GDM1 (cell line): ENCODE measurements at places on chromosomes 5 and 9.

DNA sequence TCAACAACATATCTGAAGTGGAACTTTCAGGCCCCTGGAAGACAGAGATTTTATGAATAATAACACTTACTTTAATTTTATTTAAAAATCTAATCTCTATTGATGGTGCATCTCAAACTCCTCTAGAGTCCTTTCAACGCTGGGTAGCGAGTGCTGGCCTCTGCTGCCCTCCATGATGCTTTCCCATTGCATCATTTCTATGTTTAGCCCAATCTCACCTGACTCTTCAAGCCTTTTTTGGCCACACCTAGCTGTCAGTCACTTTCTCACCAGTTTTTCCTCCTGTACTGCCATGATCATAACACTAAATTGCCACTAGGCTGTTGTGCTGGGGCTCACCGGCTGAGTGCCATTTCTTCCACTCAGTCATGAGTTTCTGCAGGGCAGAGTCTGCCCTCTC, 396.1 kb upstream of the DAP start:
- DNase-seq: no peak

GRCh38 chr5:42423285-42424165, at the start of gene GHR:
GHR (plus strand) TSS chr5:42423439; CDS start chr5:42565875, 142,436 bp downstream.
- DNase-seq: no peak

DNA sequence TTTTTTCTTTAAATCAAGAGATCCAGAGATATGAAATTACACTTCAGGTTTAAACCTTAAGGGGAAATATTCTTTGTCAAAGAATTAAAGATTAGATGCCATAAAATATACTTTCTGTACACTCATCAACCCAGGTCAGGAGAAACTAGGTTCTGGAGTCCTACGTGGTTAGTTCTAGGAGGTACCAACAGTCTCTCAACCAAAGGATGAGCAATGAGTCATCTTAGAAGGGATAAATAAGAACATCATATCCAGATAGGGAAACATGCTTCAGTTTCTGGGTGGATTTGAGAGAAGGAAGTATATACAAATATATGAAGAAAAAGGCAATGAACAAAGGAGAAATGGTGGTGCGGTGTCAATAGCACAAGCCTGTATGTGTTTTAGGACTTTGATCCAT, 98.2 kb downstream of the CSNK1G3 start:
- no peak for DNase-seq

DNA sequence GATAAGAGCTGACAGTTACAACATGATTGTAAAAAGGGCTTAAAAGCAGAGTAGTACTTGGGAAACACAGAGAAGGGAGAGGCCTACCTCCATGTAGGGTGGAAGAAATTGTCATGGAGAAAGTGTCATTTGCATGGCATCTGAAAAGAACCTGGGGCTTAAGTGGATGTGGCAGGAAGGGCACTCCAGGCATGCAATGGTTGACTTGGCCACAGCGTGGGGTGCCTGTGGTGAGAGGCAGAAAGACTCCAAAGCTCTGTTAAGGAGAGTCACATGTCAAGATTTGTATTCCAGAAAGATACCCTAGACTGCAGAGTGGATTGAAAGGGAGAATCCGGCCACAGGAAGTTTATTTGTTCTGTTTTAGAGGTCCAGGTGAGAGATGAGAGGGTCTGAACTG, 2.4 kb downstream of the POLR3G start:
- DNase-seq: no peak

DNA sequence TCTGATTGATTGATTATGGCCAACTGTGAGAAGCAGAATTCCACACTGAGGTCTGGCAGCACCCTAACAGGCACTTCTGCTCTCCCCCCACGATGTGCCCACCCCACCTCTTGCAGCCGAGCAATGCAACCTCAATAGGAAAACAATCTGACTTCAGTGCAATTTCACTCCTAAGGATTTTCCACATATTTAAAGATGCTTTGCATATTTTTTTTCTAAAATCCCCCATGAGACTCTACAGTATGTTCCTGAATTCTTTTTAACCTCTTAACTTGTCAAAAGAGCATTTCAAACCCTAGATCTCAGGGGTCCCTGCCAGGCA, 243.1 kb downstream of the AUH start:
- DNase-seq: no peak

DNA sequence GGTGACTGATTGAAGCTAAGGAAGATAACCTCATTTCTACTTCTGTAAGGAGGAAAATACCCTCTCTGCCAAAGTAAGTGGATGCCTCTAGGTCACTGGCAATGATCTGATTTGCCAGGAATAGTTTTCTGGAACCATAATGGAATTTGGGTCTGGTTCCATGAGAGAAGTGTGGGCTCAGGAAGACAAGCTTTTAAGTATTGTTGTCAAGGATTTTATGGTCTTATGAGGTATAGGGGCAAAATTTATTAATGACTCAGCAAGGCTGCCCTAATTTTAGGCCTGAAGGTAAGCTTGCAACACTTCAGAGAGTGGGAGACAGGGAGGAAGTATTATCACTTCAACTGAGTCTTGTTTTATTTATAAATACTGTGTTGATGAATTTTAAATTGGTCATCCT, 322.6 kb upstream of the ACTBL2 start:
- DNase-seq: no peak

DNA sequence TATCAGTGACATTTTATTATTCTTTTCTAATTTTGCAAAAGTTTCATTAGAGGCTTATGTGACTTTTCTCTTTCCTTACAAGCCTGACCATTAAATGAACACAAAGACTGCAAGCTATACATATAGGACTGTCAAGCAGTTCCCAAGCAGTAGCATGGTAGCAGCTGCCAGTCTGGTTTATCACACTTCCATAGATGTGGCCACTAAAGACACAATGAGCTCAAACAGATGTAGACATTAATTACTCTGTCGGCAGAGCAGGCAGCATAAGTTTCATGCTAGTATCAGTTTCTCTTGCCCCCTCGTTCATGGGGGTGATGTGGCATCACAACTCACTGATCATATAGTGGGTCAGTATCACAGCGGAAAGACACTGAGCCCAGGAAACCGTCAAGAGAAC, 89.5 kb downstream of the CDH10 start:
- DNase-seq: no peak

DNA sequence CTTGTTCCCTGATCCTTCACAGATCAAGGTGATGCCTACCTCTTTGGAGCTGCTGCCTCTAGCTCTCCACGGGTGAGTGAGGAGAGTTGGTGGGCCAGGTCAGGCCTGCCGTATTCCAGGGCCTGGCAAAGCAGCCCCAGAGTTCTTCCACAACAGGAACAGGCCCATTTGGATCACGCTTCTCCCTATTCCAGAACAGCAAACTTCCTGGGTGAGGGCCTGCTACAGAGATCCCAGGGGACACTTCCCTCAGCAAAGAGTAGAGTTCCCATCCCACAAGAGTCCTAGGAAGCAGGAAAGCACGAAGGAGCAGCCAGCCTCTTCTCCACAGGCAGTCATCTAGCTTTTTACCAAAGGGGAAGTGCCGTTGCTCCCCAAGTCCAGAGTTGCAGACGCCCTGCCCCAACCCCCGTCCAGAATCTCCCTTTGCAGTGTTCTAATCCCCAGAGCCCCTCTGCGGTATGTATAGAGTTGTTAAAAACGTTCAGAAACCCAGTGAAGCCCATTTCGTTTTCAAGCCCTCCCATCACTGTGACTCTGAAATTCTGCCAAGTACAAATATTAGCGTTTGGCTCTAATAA, 9.3 kb upstream of the DNAJB5 start:
- no peak for DNase-seq

DNA sequence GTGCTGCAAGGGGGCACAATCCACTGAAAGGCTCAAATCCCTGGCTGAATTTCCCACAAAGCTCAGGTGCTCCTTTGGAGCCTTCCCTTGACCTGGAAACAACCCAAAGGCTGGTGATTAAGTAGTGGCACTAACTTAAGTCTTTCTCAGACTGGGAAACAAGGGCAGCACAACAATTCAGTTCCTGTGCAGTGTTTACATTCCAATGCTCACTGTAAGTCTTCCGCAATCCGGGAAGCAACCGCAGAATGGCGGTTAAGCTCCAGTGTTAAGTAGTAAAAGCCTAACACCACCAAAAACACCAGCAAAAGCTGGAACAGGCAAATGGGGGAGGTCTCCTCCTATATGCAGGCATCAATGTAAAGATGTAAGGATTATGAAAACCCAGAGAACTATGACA, 117.2 kb downstream of the TRPM3 start:
- DNase-seq: no peak

GRCh38 chr5:165139721-165140120, 1634.3 kb downstream of the MAT2B start:
- DNase-seq: no peak

- DNase-seq: no peak
Observed at GRCh38 chr5:112787896-112788295, 50.2 kb downstream of the APC start.

GRCh38 chr9:107068581-107068980, 205.6 kb downstream of the ZNF462 start:
- no peak for DNase-seq

GRCh38 chr5:137269274-137269673, 229.9 kb downstream of the SPOCK1 start:
- DNase-seq: no peak

DNA sequence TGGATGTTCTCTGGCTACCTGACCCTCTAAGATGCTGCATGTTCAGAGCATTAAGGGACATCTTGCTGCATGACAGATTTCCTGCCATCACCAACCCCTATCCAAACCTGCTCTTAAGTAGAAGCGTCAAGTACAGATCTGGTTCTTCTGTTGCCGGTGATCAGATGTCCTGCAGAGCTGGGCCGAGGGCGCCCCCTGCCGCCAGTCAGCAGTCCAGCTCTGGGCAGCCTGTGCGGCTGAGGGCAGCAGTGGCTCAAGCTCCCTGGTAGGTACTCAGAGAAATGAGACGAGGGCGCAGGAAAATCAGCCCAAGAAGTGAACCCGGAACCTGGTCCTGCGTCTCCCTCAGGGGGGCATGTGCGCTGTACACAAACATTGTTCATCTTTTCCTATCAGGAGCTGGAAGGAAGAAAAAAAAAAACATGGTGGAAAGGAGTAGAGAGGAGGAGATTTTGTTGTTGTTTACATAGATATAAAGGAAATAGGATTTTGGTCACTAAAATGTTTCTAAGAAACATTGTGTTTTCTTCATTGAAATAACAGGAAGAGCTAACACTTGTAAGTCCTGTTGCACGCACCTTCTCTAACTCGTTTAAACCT, 95.8 kb downstream of the CFAP90 start:
- peak; percentile 64 for DNase-seq

DNA sequence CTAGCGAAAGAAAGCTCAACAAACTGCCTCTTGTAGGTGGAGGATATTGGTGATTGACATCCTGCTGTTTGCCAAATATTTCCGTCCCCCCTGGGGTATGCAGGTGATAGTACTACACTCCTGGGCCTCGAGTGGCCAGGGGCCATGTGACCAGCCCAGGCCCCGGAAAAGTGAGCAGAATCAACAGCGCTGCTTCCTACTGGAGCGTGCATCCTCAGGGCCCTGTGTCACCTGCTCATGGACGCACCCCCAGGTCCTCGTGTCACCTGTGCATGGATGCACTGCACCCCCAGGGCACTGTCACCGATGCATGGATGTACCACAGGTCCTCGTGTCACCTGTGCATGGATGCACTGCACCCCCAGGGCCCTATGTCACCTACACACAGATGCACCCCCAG, 43.8 kb downstream of the ADAMTS16 start:
- DNase-seq: no peak

DNA sequence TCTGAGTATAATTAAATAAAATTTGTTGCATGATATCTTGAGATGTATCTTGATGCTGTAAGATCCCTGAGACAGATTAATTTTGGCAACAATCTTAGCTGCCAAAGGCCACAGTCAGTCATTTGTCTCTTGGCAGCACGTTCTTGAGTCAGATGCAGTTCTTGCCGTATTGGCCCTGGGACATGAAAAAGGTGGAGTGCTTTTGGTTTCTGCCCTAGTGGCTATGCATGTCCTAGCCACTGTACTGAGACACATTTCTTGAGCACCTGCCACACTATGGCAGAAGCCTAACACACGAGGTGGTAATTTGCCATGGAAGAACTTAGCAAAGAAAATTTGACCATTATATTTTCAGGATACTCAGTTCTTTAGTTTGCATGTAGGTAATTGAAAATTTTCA, 45.0 kb upstream of the PHF2 start:
- no peak for DNase-seq

GRCh38 chr5:110477911-110478310, 248.6 kb downstream of the TMEM232 start:
- DNase-seq: no peak

GRCh38 chr9:83596899-83597504, 25.9 kb upstream of the IDNK start:
- no peak for DNase-seq

DNA sequence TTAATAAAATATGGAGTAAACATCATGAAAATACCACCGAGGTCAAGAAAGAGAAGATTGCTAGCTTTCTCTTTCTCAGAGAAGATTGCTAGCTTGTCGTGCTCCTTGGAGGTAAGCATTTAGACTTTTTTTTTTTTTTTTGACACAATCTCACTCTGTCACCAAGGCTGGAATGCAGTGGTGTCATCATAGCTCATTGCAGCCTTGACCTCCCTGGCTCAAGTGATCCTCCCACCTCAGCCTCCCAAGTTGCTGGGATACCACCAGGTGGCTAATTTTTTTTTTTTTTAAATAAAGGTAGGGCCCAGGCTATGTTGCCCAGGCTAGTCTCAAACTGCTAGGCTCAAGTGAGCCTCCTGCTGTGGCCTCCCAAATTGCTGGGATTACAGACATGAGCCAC, 26.3 kb upstream of the CPLANE1 start:
- DNase-seq: no peak

DNA sequence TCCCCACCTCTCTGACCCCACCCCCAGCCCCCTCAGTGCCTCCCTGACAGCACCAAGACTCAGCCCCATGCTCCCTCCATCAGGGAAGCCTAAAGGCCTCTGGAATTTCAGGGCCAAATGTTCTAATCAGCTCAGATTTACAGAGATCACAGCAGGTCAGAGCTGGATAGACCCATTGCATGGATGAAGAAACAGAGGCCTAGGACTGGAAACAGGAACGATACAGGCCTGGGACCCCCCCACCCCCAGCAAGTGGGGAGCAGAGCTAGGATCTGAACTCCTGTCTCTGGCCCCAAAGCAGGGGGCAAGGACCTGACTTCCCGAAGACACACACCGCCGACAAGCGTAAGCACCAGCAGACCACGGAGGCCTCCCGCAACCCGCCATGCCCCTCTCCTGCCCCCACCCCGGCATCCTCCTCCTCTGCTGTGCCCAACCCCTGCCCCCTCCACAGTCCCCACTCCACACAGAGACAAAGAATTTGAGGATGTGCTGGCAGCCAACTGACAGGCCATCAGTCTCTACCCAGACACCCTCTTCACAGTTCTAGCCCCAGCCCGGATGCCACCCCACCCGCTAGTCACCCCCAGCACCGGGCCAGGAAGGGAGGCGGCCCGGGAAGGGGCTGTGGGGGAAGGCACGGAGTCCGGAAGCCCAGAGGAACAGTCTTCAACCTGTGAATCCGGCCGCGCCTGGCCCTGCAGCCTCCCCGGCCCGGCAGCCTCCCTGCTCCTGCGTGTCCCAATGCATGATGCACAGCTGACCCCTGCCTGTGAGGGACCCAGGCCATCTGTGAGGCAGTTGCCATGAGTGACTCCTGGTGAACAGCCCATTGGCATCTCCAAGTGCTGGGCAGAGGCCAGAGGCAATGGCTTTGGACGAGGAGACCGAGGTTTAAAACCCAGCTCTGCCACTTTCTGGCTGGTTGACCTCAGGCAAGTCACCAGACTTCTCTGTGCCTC, 31.3 kb downstream of the NDUFA8 start:
- no peak for DNase-seq
